Mammary epithelial cell (primary cell): ENCODE measurements at places on chromosomes 7 and 10. TPM values are rescaled to one million over a fixed set of nuclear protein-coding genes. Genes with fewer than 3 reads are reported as not detected.

The INA gene
- polyA plus RNA-seq: 3.7 TPM

The CFAP43 gene
- polyA plus RNA-seq: 0.17 TPM

The GET4 gene
- 28.5 TPM for polyA plus RNA-seq

The AGMO gene
- not detected for polyA plus RNA-seq

GRCh38 chr10:64115908-64116643, 594.9 kb downstream of the REEP3 start:
- DNase-seq: no peak

- DNase-seq: no peak
These were observed 69.4 kb downstream of the SAMD9 start for GRCh38 chr7:93048136-93048930.

DNA sequence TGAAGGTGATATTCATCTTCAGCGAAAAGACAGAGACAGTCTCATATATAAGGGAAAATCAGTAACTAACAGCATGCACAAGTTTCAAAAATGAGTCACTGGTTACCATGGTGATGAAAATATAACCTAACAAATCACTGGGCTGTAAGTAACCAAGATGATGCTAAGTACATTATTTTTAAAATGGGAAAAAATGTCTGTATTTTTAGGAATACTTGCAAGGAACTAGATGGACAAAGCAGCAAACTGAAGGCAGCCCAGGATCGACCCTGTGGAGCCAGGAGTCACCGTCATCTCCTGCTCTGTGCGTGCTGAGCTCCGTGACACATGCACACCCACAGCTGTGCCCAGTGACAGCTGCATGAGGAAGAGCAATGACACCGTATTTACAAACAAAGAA, 137.3 kb downstream of the ELMO1 start:
- DNase-seq: no peak

DNA sequence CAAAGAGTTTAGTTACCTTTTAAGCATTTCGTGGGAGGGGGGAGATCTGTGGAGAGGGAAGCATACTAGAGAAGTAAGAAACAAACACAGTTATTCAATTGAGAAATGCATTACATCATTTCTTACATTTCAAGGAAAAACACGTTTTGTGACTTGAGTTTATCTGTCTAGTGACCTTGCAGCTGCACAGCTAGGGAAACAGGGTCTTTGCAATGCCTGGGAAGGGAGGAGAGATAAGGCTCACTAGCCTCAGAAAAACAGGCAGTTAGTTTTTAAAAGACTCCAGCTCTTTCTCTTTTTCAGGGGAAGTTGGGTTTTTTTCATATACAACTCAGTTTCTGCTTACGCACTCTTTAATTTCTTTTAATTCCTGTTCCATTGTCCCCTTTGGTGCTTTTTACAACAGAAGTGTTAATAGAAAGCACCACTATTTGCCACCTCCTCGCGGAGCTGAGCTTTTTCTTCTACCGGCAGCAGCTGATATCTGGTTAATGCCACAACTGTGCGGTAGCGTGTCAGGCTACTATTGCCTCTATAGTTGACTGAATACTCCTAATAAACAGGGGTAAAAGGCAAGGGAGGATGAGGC, 5.6 kb downstream of the CYP3A43 start:
- DNase-seq: no peak

GRCh38 chr10:60537697-60538096, 148.0 kb upstream of the ANK3 start:
- DNase-seq: no peak

DNA sequence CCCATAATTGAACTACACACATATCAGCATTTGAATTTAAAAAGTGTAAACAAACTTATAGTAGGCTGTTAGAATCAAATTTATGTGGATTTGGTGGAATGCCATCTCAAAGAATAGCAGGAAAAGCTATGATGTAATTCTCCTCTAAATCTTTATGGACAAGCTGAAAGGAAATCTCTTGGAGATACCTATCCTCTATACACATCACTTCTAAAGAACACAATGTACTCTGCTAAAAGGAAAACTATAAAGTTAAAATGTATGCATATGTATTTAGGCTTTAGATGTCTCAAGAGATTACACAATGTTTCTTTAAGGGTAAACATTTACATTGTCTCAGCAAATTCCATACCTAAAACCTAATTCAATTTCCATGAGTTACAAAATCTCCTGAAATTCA, 323.3 kb downstream of the CRPPA start:
- no peak for DNase-seq

GRCh38 chr7:31948029-31948428, 122.2 kb downstream of the PDE1C start:
- peak; percentile 93 for DNase-seq

GRCh38 chr10:35058134-35058533, 32.0 kb downstream of the CUL2 start:
- DNase-seq: peak; percentile 73

- no peak for DNase-seq
These were observed 48.3 kb upstream of the C1GALT1 start for GRCh38 chr7:7134046-7134445.
